ENCODE measurements at places on chromosomes 3 and 15.

DNA sequence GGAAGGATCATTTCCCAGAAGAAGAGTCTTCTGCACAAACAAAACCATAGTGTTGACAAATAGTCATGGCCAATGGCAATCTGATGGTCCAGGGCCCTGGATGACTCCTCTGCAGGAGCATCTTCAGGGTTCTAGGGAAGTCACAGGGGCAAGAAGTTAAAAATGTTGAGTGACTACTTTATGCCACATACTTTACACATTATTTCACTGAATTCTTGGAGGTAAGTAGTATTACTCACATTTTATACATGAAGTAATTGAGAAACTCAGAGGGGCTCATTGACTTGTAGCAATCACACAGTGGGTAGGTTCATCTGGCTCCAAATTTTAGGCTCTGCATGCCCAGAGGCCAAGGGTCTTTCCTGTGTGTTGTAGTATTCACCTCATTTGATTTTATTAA is 430.2 kb upstream of the MCTP2 start:
- no peak for DNase-seq

DNA sequence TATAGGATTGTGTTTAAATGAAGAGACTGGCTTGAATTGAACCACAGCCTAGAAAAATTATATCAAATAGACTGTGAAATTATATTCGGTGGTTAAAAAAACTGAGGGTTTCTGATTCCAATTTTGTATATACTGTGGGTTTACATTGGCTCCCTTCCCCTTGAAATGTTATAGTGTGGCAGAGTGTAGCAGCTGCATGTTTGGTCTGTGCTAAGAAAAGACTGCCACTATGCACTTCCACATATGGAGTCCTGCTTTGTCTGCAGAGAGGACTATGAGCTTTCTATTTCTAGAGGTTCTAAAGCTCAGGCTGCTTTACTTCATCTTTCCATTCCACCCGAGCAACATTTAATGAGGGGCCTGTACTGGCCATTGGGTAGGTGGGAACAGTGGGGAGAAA is 112.3 kb downstream of the P3H2 start:
- no peak for DNase-seq

GRCh38 chr3:100600181-100601042 is 9.0 kb upstream of the ADGRG7 start:
- no peak for DNase-seq

DNA sequence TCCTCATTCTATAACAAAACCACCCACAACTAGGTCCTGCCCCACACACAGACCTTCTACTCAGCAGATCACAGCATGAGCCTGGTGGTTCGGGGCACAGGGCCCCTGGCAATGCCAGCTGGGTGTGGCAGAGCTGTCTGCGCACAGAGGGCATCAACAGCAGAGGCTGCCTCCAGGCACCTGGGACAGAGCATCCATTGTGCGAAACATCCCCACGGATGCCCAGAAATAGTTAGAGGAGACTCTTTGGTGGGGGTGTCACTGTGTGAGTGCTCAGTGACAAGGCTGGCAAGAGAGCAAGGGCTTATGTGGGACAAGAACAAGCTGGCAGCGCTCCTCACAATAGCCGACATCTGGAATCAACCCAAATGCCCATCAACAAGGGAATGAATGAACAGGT is 487.4 kb upstream of the PROK2 start:
- DNase-seq: no peak

- no peak for DNase-seq
These were observed 4.7 kb downstream of the ATRIP start for GRCh38 chr3:48451270-48451669.

GRCh38 chr3:30440880-30441279 is 165.5 kb upstream of the TGFBR2 start:
- no peak for DNase-seq

DNA sequence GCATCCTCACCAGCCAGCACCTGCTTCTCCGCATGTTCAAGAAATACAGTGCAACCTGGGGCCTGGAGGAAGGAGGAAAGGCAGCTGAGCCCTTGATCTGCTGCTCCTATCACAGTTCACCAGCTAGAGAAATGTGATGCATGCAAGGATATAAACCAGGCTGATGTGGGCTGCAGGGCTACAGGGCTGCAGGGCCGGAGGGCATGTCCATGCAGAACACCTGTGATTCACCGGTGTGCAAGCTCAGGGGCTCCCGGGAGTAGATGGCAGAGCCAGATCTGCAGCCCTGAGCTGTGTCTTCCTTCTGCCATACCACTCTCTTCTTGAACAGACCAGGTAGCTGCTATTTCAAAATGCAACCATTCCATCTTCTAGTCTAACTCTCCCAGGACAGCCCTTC is 84.9 kb downstream of the HMG20A start:
- DNase-seq: no peak

- no peak for DNase-seq
These were observed 140.2 kb upstream of the SKOR1 start for GRCh38 chr15:67685008-67685599.

GRCh38 chr15:81106560-81106959 is 27.5 kb upstream of the CFAP161 start:
- DNase-seq: peak; percentile 16

DNA sequence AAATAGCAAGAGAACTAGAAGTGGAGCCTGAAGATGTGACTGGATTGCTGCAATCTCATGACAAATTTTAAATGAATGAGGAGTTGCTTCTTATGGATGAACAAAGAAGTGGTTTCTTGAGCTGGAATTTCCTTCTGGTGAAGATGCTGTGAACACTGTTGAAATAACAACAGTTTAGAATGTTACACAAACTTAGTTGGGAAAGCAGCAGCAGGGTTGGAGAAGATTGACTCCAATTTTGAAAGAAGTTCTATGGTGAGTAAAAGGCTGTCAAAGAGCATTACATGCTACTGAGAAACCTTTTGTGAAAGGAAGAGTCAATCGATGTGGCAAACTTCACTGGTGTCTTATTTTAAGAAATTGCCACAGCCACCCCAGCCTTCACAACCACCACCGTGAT is 220.9 kb upstream of the LRRFIP2 start:
- no peak for DNase-seq
